ENCODE measurements at places on chromosomes 7 and 10.

DNA sequence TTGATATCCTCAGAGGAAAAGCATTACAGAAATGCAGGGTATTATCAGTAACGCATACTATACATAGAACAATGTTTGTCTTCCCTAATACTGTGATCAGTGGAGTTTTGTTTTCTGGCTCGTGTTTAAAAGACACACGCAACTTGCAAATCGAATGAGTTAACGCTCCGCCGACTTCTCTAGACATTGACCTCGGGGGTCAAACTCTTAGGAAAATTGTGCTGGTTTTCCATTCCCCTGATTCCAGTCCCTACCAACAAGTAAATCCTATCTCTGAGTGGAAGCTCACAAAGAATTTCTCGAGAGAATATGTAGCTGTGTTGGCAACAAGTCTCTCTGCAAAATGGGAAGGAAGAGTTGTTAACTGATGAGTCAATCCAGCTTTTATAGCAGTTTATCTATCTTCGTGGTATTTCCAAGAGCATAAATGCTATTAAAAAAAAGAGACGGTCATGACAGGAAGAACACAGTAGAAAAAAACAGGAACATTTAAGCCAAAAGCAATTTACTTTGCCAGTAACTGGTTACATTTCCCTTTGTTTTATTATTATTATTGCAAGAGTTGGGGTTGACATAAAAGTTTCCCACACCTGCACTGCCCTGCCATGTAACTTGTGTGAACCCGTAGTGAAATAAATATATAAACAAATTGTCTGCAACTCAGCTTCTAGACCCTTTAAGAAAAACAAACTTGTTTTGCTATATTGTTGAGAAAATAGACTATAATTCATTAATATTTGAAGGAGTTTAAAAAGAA is 144.4 kb downstream of the ARID5B start:
- H3K27ac ChIP-seq = peak overlapping the region; percentile 88
- peaks cover 15% of the 10 kb centered on the region for H3K36me3 ChIP-seq
- no peak for DNase-seq
- H3K4me1 ChIP-seq = peaks cover 89% of the 10 kb centered on the region

DNA sequence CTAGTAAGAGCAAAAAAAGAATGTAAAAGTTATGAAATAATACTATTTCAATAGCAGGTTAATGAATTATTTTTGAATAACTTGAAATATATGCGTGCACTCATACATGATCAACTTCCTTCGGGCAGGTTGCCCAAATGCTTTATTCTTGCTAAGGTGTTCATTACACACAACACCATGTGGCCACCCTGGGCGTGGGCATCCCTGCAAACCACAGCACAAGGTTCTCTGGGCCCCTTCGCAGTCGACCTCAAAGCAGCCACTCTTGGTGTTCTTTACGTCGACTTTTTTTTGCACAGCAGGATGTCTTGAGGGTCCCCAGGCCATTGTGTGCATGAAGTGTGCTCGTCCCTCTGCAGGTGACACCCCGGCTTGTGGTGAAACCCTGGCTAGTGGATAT is 300.7 kb upstream of the PITRM1 start:
- no peak overlapping the region for H3K27ac ChIP-seq
- DNase-seq = no peak
- H3K27me3 ChIP-seq = peaks cover 8% of the 10 kb centered on the region
- peak overlapping the region; percentile 74 for H3K4me3 ChIP-seq
- no peaks in the 10 kb centered on the region for H3K36me3 ChIP-seq
- peaks cover 23% of the 10 kb centered on the region for H3K4me1 ChIP-seq

- peaks cover 28% of the 10 kb centered on the region for H3K27me3 ChIP-seq
- H3K27ac ChIP-seq = no peak overlapping the region
- DNase-seq = no peak
- no peaks in the 10 kb centered on the region for H3K36me3 ChIP-seq
- H3K4me1 ChIP-seq = no peaks in the 10 kb centered on the region
- H3K4me3 ChIP-seq = no peak overlapping the region
These were observed 28.0 kb upstream of the HIBADH start for GRCh38 chr7:27690649-27691048.

GRCh38 chr10:3791974-3792633 is 7.1 kb upstream of the KLF6 start:
- no peaks in the 10 kb centered on the region for H3K27me3 ChIP-seq
- H3K4me1 ChIP-seq = peaks cover 6% of the 10 kb centered on the region
- H3K4me3 ChIP-seq = no peak overlapping the region
- no peak overlapping the region for H3K27ac ChIP-seq
- peaks cover 2% of the 10 kb centered on the region for H3K36me3 ChIP-seq
- DNase-seq = no peak

GRCh38 chr7:129739427-129739826 is 127.9 kb downstream of the NRF1 start:
- no peaks in the 10 kb centered on the region for H3K27me3 ChIP-seq
- DNase-seq = no peak
- peaks cover 35% of the 10 kb centered on the region for H3K36me3 ChIP-seq
- no peaks in the 10 kb centered on the region for H3K4me1 ChIP-seq
- H3K27ac ChIP-seq = no peak overlapping the region
- H3K4me3 ChIP-seq = no peak overlapping the region

GRCh38 chr10:117936141-117936540 is 110.6 kb downstream of the RAB11FIP2 start:
- no peak for DNase-seq
- H3K27me3 ChIP-seq = peaks cover 12% of the 10 kb centered on the region
- peaks cover 2% of the 10 kb centered on the region for H3K36me3 ChIP-seq

Data from central memory CD8-positive, alpha-beta T cell (primary cell).